ENCODE measurements at places on chromosomes 16 and 17.

GRCh38 chr17:71846561-71847110 lies 274.2 kb upstream of the SOX9 start:
- DNase-seq = no peak

- DNase-seq = no peak
These were observed 86.6 kb downstream of the TBC1D16 start for GRCh38 chr17:79948945-79949655.

DNA sequence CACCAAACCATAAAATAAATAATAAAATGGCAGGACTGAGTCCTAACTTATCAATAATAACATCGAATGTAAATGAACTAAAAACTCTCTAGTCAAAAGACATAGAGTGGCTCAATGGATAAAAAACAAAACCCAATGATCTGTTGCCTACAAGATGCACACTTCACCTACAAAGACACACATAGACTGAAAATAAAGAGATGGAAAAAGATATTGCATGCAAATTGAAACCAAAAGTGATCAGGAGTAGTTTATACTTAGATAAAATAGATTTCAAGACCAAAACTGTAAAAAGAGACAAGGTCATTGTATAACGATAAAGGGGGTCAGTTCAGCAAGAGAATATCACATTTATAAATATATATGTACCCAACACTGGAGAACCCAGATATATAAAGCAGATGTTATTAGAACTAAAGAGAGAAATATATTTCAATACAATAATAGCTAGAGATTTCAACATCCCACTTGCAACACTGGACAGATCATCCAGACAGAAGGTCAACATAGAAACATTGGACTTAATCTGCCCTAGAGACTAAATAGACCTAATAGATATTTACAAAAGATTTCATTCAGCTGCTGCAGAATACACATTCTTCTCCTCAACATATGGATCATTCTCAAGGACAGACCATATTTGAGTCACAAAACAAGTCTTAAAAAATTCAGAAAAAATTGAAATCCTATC lies 29.8 kb downstream of the SLC47A2 start:
- no peak for DNase-seq

GRCh38 chr16:30184096-30184890 lies 891 bp downstream of the CORO1A start:
- no peak for DNase-seq

DNA sequence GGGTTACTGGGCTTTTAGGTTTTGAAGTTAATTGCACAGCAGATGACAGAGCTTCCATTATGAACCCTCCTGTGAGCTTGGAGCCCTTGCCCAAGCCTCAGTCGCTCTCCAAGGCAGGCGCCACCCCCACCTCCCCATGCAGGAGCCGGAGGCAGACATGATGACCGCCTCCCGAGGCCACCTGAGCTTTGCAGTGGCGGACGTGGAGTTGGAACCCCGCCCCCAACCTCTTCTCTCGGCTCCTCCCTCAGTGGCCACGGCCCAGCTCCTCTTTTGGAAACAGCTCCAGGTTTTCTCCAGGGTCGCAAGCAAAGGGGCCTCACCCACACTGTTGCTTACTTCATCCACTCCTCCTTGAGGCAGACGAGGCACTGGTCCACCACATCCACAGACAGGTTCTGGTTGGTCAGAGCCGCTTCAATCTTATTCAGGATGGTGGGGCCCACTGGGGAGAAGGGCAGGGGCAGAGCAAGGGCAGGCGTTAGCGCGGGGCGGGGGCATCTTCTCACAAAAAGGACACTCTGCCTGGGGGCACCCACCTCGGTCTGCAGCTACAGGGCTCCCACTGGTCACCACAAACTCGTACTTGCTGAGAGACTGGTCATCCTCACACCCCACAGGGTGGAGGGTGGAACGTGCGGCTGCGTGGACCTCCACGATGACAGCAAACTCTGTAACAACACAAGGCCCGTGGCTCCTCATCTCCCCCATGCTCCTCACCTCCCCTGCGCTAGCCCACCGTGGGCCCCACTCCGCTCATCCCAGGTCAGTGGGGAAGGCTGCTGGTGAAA lies 8.7 kb upstream of the PLD6 start:
- no peak for DNase-seq

DNA sequence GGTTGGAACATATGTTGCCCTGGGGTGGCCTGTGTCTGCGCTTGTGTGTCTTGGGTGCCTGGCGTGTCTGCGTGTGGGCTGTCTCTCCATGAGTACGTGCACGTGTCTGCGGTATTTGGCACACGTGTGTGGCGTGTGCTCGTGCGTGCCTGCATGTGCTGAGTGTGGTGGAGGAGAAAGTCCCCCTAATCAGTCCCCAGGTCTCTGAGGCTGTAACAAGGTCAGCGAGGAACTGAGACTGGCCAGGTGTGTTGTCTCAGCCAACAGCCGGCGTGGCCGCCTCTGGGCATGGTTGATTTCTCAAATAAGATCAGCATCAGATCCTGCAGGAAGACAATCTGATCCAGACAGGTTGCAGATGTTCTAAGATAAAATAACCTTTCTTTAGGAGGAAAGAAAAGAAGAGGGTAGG lies 3.5 kb upstream of the CPNE7 start:
- no peak for DNase-seq

- no peak for DNase-seq
These were observed 7.9 kb downstream of the QPRT start for GRCh38 chr16:29686740-29687332.

- DNase-seq = no peak
These were observed 7.7 kb downstream of the USP6 start for GRCh38 chr17:5123343-5124124.

- no peak for DNase-seq
These were observed 3.3 kb downstream of the TLCD3B start for GRCh38 chr16:30027588-30028437.

Measured in HCT116 (cell line).